Non-pigmented ciliary epithelial cell (primary cell): ENCODE measurements at places on chromosomes 2 and 18.

- DNase-seq, result peak; percentile 78
These were observed 30.2 kb downstream of the LONRF2 start for GRCh38 chr2:100292022-100292580.

DNA sequence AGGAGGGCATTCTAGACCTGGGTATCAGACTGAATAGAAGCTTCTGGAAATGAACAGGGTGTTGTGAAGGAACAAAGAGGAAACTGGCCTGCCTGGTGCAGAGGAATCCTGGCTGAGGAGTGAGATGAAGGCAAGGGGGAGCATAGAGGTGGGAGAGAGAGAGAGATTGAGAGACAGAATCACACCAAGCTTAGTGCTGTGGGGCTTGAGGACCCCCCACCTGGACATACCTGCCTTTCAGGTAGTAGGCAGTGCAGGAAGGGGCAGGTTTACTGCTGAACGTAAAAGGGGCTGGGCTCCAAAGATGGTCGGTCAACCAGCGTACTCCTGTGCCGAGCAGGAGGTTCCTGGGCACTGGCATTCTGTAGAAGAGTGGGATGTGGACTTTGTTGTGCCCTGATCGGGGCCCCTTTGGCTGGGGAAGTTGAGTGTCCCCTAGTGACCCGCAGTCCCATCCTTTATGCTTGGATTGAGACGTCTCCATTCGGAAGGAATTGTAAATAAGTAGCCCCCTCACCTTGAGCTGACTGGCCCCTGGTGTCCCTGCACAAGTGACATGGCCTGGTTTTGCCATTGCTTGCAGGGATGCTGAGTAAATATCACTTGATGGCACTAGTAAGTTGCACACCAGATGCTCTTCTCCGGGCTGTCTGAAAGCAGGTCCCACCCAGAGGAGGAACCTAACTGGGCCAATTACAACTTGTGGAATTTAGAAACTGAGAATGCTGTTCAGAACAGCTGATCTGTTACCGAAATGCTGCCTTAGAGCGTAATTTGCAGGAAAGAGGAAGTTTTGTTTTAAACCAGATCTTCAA, 1.4 kb downstream of the UBE2F start:
- peak; percentile 10 for DNase-seq

DNA sequence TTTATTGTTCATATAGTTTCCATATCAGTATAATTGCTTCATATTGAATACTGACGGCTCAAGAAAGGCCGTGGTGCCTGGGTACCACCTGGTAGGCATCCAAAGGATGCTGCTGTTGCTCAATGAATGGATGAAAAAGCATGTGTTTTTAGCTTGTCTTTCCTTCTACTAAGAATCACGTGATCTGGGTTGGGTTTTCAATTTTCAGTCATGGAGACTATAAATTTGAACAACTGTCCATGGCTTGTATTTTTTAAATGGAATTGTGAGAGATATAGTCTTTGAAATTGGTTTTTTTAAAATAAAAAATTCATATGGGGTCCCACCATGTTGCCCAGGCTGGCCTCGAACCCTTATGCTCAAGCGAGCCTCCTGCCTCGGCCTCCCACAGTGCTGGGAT, 25.3 kb downstream of the EMILIN2 start:
- DNase-seq, result no peak

GRCh38 chr18:32911660-32912284, 138.9 kb upstream of the KLHL14 start:
- DNase-seq, result no peak

GRCh38 chr18:78540636-78541529, 438.7 kb upstream of the SALL3 start:
- no peak for DNase-seq

DNA sequence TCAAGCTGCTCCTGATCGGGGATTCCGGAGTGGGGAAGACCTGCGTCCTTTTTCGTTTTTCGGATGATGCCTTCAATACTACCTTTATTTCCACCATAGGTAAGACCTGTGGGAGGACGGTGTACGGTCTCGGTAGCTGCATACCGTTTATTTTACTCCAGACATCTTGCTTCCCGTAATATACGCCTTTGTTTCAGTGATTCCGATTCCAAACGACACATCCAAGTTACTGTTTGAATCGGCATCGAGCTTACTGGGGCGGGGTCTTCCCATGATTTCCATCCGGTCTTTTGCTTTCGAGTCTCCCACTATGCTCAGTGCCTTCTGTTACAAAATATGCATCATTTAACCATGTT, 731 bp downstream of the RAB10 start:
- no peak for DNase-seq

DNA sequence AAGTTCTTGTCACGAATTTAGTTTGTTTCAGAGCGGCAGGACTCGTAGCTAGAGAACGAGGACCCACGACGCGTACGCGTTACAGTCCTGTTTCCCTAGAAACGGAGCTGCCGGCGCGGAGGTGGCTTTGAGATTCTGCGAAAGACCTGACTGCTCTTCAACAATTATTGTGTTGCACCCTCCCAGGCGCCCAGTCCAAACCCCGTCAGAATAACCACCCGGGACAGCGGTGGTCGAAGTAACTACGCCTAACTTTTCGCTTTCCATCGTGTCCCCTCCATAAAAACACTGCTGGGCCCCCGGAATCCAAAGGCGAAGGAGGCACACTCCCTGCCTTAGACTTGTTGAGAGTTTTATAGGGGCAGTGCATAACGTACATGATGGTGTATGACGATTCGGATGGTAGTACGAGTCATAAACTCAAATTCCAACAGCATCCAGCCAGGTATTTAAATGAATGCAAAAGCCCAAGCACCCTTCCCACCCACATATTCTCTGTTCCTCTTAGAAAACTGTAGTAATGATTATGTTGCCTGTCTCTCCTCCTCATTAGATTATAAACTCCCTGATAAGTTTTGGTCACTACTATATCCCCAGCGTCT, 651 bp upstream of the STAM2 start:
- no peak for DNase-seq

DNA sequence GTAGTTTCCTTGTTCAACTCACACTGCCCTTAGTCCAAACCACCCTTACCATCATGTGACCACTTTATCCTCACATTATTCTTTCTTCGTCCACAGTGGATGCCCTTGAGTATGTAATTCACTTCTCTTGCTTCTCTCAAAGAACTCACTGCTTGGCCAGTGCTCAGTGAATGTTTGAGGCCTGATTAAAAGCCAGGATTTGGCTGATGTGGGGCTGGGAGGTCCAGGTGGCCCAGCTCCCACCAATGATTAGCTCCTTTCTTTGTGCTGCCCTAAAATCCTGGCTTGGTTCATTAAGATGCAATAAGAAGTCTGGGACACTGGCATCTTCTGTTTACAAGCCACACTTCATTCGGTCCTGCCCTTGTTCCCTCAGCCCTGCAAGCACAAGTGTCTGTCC, 97.8 kb upstream of the CELF4 start:
- DNase-seq, result no peak

GRCh38 chr2:121140734-121141133, 144.3 kb downstream of the TFCP2L1 start:
- no peak for DNase-seq

DNA sequence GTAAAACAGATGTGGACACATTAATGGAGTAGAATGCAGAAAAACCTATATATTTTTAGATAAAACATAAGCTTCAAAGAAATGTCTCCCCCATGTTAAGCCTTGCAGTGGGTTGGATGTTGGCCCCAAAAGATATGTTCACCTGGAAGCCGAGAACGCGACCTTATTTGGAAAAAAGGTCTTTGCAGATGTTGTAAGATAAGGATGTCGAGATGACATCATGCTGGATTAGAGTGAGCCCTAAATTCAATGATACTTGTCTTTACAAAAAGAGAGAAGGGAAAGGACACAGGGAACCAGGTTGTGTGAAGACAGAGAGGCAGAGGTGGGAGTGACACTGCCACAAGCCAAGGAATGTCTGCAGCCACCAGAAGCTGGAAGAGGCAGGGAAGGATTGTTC, 3.1 kb upstream of the NCK2 start:
- DNase-seq, result no peak

DNA sequence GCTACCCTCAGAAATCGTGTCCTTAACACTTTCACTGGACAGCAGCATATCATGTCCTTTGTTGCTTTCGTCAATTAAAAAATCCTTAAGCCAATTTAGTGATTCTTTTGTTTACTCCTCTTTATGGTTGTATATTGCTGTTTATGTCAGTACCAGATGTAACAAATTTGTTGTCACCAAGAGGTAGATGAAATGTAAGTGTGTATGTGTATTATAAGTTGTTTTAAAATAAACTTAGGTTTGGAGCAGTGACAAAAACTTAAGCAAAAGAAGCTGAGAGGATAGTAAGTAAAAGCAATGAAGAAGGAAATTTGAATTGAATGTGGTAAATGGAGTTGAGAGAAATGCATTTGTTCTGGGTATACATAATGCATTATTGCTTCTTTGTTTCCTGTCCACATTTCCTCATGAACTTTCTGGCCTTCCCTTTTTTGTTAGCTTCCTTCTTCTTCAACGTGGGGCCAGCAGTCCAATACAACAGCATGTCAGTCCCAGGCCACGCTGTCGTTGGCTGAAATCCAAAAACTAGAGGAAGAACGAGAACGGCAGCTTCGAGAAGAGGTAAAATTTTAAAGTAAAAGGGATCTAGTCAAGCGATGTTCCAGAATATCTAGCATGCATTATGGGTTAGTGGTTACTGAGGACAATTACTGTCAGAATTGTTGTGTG, 30.5 kb upstream of the SNORC start:
- no peak for DNase-seq

- DNase-seq, result no peak
These were observed 173.1 kb downstream of the ICOS start for GRCh38 chr2:204109681-204110080.

DNA sequence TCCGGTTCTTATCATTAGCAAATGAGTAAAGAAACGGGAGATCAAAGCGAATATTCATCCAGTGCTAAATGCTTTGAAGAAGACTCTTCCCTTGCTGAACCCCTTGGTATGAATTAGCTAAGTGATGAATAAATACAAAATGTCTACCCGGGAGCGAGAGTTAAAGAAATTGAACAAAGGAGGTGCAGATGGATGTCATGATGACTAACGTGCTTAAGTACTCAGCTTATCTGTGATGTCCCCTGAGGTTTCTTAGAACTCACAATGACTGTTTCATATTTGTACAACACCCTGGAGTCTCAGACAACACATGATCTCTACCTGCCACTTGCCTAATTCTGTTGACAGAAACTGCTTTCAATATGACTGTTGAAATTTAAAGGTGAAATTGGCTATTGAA, 148.5 kb downstream of the TMEM200C start:
- DNase-seq, result no peak

DNA sequence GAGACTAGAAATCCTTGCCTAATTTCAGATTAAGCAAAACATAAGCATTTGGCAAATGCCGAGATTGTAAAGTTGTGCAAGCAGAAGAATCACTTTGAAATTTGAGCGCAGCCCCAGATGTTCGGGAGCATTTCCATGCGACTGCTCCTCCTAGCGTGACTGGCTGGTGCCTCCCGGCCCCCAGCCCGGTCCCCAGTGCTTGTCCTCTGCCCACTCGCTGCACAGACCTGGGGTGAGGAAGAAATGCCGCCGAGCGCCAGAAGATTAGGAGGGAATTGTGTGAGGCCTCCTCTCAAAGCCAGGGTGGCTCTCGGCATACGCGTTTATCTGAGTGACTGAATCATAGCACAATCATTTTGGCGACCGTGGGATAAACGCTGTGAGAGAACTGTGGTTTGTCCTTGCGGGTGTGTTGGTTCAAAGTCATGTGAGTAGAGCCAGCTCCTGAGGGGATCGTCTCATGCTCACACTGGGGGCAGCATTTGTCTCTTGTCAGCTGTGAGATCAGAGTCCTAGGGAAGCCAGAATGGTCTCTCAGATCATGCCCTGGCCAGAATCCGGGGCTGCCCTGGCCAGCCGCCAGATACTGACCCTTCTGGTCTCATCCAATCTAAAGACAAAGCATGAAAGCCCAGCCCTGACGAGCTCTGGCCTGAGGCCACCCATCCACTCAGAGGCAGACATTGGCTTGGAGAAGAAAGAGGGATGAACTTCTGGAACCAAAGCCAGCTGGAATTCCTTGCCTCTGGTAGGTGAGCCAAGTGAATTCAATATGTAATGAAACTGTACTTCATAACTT, 189.3 kb downstream of the SH3RF3 start:
- DNase-seq, result peak; percentile 69

DNA sequence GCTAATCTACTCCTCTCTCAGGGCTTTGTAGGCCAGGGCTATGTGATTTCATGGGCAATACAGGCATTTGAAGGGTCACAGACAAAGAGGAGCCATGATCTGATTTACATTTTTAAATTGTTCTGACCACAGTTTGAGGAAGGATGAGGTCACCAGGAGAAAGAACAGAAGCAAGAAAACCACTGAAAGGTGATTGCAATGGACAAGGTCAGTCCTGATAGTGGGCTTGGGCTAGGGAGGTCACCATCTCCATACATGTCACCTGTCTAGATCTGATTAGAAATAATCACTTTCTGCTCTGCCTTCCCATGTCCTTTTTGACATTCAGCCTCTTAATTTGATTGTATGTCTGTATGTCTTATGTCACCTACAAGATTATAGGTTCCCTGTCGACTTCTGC, 248.9 kb upstream of the CWC22 start:
- no peak for DNase-seq

GRCh38 chr18:805755-806110, 6.3 kb downstream of the YES1 start:
- no peak for DNase-seq

GRCh38 chr2:126172631-126173184, 483.2 kb upstream of the GYPC start:
- no peak for DNase-seq

DNA sequence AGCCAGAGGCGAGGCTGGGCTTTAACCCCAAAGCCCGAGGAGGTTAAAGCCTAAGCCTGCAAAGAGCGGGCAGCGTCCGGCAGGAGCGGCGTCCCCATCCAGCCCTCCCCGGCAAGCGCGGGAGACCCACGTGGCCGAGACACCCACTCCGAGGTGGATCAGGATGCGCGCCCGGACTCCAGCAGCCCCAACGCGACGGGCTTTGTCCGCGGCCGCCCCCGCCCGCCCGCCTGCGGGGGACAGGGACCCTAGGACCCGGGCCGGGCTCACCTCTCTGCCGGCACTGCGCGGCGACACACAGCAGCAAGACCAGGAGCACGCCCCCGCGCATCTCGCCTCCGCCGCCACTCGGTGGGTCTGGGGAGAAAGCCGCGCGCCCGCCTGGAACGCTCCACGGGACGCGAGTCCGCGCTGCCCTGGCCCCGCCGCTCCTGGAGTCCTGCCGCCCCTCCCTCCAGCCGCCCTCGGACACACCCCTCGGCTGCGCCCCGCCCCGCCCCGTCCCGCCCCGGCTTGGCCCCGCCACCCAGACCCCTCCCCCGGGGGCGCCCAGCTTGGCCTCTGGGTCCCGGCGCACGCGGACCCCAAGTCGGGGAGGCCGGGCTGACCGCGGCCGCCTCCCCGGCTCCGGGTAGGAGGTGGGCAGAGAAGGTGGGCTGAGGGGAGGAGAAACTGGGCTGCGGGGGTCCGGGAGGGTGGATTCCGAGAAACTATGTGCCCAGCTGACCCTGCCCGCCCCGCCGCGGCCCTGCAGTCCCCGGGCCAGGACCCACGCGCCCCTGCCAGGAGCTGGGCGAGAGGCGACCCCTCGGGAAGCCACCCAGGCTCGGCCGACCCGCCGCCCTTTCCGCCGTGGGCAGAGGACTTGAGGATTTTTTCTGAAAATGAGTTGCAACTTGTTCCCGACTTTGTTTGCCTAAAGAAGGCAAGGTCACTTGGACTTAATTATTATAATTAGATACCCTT, at the start of gene LAMA1:
TSS of gene LAMA1 (minus strand) at position 408 of the 966 bp plus-strand sequence. CDS start at position 331, 77 bp downstream.
- no peak for DNase-seq

GRCh38 chr2:58182527-58182926, 58.6 kb downstream of the FANCL start:
- DNase-seq, result peak; percentile 3

GRCh38 chr2:208982831-208983230, 441.0 kb upstream of the MAP2 start:
- no peak for DNase-seq
